ENCODE measurements at places on chromosomes 6 and 20. TPM values are rescaled to one million over a fixed set of nuclear protein-coding genes. Genes with fewer than 3 reads are reported as not detected.

Gene LY6G5B
- polyA plus RNA-seq, result 10.8 TPM

Gene LINC00237
- polyA plus RNA-seq, result not detected

Gene BANF2
- not detected for polyA plus RNA-seq

Gene HMGN4
- 60.9 TPM for polyA plus RNA-seq

Gene TFAP2C
- polyA plus RNA-seq, result 4.4 TPM

Gene BPIFB4
- polyA plus RNA-seq, result not detected

Measured in BJ (cell line).